A549 treated with Mapracorat at 1 μM for 4 hours (cell line): ENCODE measurements at places on chromosomes 7 and 10. TPM values are rescaled to one million over a fixed set of nuclear protein-coding genes. Genes with fewer than 3 reads are reported as not detected.

The TEX47 gene
- not detected in 5 replicates for total RNA-seq

The CDHR3 gene
- total RNA-seq = 4.1 to 5.0 TPM (median 4.9 TPM) in 5 replicates

The SLC13A4 gene
- 0.07 to 0.23 TPM in 2 of 5 replicates, not detected in the others for total RNA-seq

The RNF148 gene
- not detected in 5 replicates for total RNA-seq

The TRIM73 gene
- 1.2 to 2.7 TPM (median 2.6 TPM) in 5 replicates for total RNA-seq

The GIMAP4 gene
- total RNA-seq = not detected in 5 replicates

The SKAP2 gene
- total RNA-seq = 12.5 to 17.8 TPM (median 15.2 TPM) in 5 replicates

The TRPV5 gene
- not detected in 5 replicates for total RNA-seq

The CHAT gene
- not detected in 5 replicates for total RNA-seq

The BAIAP2L1 gene
- total RNA-seq = 41.3 to 47.3 TPM (median 45.8 TPM) in 5 replicates

The ZNF722 gene
- not detected in 5 replicates for total RNA-seq

The NAPEPLD gene
- total RNA-seq = 2.5 to 3.8 TPM (median 3.5 TPM) in 5 replicates

The GNGT1 gene
- total RNA-seq = not detected in 5 replicates

The LIPF gene
- total RNA-seq = not detected in 5 replicates

The AQP1 gene
- 0.34 to 0.72 TPM (median 0.66 TPM) in 5 replicates for total RNA-seq

The BLNK gene
- 0.07 TPM in 1 of 5 replicates, not detected in the others for total RNA-seq

The C10orf105 gene
- not detected in 5 replicates for total RNA-seq

The PTER gene
- 11.5 to 17.4 TPM (median 15.1 TPM) in 5 replicates for total RNA-seq

The SSBP1 gene
- total RNA-seq = 270 to 355 TPM (median 288 TPM) in 5 replicates

The EPO gene
- 0.10 to 0.12 TPM in 2 of 5 replicates, not detected in the others for total RNA-seq

The GPR158 gene
- total RNA-seq = 0.05 to 0.07 TPM (median 0.06 TPM) in 5 replicates

The PAPOLB gene
- not detected in 5 replicates for total RNA-seq

The CD36 gene
- total RNA-seq = 0.27 to 0.32 TPM (median 0.28 TPM) in 3 of 5 replicates, not detected in the others

The SPDYE5 gene
- total RNA-seq = not detected in 5 replicates

The ERVW-1 gene
- not detected in 5 replicates for total RNA-seq

The SLC26A3 gene
- total RNA-seq = not detected in 5 replicates

The LRRD1 gene
- total RNA-seq = not detected in 5 replicates

The C10orf67 gene
- total RNA-seq = 0.06 to 0.13 TPM (median 0.13 TPM) in 3 of 5 replicates, not detected in the others

The MAGI2 gene
- 0.32 to 0.65 TPM (median 0.48 TPM) in 5 replicates for total RNA-seq

The ANKRD2 gene
- 4.7 to 7.9 TPM (median 6.3 TPM) in 5 replicates for total RNA-seq

The BMPER gene
- 4.4 to 5.7 TPM (median 5.1 TPM) in 5 replicates for total RNA-seq

The TCTN3 gene
- total RNA-seq = 40.7 to 43.5 TPM (median 43.4 TPM) in 5 replicates

The UCN3 gene
- total RNA-seq = not detected in 5 replicates

The DYNC1I1 gene
- 0.12 to 0.21 TPM (median 0.14 TPM) in 5 replicates for total RNA-seq

The TAS2R5 gene
- 0.31 to 0.45 TPM (median 0.36 TPM) in 5 replicates for total RNA-seq

The FBXL13 gene
- 0.39 to 0.58 TPM (median 0.42 TPM) in 5 replicates for total RNA-seq

The PAPSS2 gene
- 17.3 to 22.2 TPM (median 21.2 TPM) in 5 replicates for total RNA-seq
